ENCODE measurements at places on chromosomes 4 and X. TPM values are rescaled to one million over a fixed set of nuclear protein-coding genes. Genes with fewer than 3 reads are reported as not detected.

DNA sequence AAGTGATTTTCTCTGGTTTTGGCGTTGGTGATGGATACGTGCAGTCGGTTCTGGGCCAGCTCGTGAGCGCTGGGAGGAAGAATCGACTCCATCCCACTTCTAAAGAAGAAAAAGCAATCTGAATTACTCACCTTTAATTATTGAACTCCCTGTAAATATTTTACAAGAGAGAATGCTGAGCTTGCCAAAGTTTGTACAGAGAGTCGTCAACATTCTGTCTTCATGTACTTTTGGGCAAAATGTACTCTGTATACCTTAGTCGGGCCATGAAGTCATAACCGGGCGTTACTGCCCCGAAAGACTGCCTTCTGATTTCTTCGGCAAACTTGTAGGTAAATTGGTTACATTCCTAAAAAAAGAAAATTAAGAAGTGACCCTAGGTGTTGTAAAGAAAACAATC is 5.5 kb downstream of the PNPLA4 start:
- DNase-seq = no peak

EVC2 gene
- 0.12 TPM for total RNA-seq

DNA sequence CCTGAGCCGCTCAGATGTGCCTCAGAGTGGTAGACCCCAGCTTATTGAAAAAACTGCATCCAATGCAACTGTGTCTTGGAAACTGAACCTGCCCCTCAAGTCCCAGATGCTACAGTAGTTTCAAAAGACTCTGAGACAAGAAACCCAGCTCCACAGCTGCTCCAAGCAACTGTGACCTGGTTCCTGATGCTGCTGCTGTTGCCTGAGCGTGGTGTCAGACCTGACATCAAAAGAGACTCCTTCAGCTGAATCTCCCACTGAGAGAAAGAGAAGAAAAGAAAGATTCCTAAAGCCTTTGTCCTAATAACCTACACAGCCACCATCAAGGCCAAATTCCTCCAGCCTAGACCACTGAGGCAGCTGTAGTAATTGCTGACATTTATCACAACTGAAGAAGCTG is 630.1 kb downstream of the STIM2 start:
- DNase-seq = no peak

DNA sequence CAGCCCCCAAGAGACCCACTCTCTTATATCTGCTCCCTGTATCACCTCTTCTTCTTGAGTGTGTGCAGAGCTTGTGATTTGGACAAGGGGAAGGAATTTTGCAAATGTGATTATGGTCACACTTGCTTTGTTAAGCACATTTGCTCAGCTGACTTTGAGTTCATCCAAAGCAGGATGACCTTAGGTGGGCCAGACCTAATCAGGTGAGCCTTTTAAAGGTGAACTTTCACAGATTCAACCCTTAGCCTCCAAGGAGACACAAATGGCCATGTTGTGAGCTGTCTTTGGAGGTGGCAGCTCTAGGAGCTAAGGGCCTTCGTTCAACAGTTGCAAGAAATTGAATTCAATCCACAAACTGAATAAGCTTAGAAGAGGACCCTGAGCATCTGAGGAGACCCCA is 147.8 kb downstream of the DEFB131A start:
- DNase-seq = no peak

TMLHE gene
- 7.4 TPM for total RNA-seq

GRCh38 chrX:100994352-100995281 is 25.1 kb downstream of the ARL13A start:
- no peak for DNase-seq

DNA sequence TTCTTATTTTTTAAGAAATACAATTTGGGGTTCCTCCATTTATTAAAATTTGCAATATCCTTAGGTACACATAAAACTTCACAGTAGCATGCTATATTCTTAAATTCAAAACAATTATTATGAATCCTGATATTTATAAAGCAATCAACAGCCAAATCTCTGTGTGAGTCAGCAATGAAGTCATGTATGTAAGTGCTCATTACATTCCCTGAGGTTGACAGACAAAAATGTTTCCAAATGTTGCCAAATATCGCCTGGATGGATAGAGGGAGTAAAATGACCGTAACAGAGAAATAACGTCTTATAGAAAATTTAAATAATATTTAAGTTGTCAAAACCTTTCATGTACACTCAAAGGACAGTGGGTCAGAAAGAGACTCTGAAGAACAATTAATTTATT is 220.0 kb downstream of the PCDH18 start:
- no peak for DNase-seq

- no peak for DNase-seq
Observed at GRCh38 chrX:45324941-45325340, 124.3 kb upstream of the DIPK2B start.

- DNase-seq = no peak
Observed at GRCh38 chr4:38716256-38716655, 52.3 kb downstream of the KLF3 start.

DNA sequence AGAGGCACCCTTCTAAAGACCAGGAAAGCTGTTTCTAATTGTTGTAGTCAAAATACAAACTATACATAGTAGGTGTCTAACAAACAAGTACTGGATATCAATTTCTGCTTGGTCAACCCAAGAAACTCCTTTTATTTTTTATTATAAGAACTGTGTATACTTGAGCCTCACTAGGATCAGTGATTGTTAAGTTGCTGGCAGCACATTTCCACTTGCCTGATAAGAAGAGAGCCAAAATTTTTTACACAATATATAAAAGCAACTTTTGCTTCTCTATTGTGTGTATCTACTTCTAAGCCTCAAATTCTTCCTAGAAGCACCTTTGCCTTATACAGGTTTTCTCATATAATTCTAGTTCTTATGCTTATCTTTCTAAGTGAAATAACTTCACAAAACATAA is 703.0 kb upstream of the EPHA5 start:
- DNase-seq = no peak

THAP6 gene
- total RNA-seq = 25.0 TPM

DNA sequence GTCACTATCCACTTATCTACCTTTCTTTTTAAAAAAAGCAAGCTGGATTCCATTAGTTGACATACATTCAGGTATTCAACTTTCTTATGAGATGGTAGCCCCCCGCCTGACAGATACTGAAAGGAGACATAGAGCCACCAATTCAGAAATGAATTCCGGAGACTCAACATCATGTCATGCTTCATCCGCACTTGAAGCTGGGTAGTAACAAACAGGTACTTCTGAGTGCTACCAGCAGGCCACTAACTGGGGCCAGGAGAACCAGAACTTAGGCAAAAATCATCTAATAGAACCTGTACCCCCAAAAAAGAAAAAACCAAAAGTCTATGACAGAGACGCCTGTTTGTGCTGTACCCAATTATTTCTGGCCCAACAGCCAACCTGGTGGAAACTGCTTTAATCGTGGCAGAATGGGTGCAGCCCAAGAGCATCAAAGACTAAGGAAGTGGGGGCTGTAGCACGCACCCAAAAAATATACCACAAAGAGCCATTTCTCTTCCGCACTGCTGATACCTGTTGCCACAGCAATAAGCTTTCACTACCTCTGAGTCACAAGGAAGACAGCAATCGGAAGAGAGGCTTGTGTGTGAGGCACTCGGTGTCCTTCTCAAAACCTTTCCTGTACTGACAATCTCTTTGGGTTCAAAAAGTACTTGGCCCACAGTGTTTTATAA is 84.8 kb downstream of the AFAP1 start:
- DNase-seq = no peak

GRCh38 chr4:107856901-107857300 is 32.2 kb downstream of the SGMS2 start:
- DNase-seq = no peak

DNA sequence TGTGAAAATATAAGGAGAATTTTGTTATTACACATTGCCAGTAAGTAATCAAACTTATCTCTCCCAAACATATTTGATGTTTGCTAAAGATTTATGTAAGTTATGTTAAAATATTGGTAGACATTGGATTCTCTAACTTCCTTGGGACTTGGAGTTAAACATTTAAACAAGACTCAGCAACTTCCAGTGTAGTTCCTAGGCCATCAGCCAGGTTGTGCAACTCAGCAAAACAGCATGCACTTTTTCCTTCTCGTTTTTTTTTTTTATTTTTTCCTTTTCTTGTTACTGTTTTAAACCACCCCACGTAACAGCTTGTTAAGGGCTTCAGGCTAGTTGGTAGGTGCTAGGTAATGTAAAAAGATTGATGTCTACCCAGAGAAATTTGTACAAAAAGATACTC is 510.4 kb downstream of the ANKRD50 start:
- no peak for DNase-seq

DNA sequence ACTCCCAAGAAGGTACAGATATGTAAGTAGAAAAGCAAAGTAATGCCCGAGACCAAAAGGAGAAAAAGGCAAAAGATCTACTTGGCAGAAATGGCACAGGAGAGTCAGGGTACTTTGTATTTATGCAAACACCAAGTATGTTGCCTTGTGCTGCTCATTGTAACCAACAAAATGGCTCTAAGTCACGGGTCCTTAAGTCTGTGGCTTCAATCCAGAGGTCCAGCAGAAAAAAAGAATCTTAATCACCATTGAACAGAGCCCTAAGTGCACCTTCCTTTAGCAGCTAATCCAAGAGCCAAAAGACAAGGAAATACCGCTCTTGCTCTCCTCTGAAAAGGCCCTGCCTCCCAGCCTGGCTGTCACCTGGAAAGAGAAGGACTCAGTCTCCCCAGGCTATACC is 324.9 kb upstream of the PPARGC1A start:
- no peak for DNase-seq

DNA sequence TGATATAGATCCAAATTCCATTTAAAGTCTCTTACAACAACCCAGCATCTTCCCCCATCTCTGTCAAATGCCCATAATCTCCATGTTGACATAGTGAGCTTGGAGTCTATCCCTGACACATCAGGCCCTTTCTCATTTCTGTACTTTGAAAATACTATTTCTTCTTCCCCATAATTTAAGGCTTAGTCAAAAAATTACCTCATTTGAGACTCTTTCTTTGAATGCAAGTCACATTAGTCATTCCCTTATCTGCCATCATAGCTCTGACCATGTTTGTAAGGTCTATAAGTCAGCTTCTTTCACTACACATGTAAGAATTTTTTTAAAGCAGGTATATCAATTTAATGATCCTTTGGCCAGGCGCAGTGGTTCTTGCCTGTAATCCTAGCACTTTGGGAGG is 99.9 kb downstream of the DDX60 start:
- DNase-seq = no peak

DNA sequence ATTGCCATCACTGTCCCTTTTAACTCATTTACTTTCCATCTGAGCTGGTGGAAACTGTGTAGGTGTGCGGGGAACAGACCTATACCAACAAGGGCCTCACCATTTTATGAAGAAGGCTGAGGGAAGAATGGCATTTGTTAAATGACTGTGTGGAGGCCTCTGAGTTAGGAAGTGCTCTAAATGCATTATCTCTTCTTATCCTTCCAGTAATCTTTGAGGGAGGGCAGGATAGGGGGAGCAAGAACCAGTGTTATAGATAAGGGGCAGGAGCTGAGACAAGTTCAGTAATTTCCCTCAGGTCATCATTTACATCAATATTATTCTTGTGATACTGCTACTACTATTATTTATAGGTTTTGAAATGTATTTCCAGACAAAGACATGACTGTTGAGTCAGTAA is 122.4 kb upstream of the PDLIM3 start:
- DNase-seq = no peak

GAGE1 gene
- not detected for total RNA-seq

- no peak for DNase-seq
Observed at GRCh38 chrX:119698845-119699244, 5.9 kb upstream of the SEPTIN6 start.

All from natural killer cell treated with Interleukin-12 subunit alpha and Interleukin-12 subunit beta and Interleukin-15 and Interleukin-18, amount 100 ng/mL, for 72 hours (primary cell).